ENCODE measurements at places on chromosomes 6 and 20. TPM values are rescaled to one million over a fixed set of nuclear protein-coding genes. Genes with fewer than 3 reads are reported as not detected.

Gene REM1
- total RNA-seq, result 1.0 TPM

Gene PRPH2
- total RNA-seq, result 4.3 TPM

Gene PSORS1C1
- total RNA-seq, result 3.4 TPM

Gene CDSN
- not detected for total RNA-seq

DNA sequence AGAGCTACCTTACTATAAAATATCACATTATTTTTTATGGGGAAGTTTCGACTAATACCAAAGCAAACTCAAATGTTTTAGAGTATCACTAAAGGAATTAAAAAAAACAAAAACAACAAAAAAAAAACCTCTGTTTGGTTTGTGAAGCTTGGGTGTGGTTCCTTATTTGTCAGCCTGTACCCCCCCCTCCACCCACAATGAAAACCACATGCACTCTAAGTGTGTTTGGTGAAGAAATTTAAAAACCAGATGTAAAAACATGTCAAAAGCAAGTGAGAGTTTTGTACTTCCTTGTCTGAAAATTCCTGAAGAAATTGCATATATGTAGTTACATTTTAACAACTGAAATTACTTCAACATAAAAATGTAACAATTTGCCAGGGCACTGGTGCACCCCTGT, 3.1 kb downstream of the STK38 start:
- no peak for DNase-seq

- no peak for DNase-seq
Observed at GRCh38 chr6:91155129-91155785, 568.4 kb upstream of the MAP3K7 start.

DNA sequence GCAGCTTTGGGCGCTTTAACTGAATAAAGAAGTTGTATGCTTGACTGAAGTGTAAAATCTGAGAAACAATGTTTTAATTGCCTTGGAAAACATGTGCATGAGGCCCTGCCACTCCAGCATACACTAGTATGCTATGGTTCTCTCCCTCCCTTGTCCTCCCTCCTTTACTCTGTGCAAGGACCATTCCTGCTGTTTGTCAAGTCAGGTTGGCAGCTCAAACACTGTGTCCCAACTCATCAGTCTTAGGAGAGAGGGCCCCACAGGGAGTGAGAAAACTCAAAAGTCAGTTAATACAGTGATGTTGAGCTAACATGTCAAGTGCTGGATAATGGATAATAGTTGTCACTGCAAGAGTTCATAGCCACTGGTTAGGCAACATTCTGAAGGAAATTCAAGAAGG, 543.6 kb downstream of the GRIK2 start:
- DNase-seq, result no peak

DNA sequence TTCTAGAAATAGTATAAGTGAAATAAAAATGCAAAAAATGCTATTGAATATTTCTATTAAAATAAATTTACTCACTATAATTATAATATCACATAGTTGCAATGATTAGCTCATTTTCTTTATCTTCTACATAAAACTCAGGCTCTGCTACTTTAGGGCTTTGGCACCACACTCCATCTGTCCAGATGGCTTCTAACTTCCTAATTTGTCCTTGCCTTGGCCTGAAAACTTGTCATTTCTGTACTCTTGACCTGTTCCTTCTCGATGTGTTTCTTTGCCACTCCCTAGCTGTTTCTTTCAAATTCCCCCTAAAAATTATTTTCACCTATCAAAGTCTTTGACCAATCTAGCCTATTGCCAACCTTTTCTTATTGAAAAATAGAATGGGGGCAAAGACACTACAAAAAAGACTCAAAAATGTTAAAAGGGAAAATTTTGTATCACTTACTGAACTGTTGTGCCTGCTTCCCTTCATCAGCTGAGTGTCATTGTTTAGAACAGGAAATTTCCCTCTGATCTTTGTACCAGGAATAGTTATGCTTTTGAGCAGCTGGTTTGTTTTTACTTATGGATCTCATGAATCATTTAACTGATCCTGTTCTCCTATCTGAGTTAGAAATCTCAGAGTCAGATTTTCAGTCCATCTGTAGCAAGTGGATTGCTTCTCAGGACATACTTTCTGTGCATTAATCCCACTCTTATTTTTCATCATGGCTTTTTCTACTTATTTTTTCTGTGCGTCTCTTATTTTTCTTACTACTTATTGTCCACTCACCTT, 279.2 kb upstream of the CNR1 start:
- DNase-seq, result no peak
